ENCODE measurements at places on chromosomes 2 and 18.

- no peak for DNase-seq
These were observed 27.5 kb upstream of the CD28 start for GRCh38 chr2:203678971-203679370.

- DNase-seq: no peak
These were observed 29.4 kb downstream of the PSTPIP2 start for GRCh38 chr18:46042571-46043123.

DNA sequence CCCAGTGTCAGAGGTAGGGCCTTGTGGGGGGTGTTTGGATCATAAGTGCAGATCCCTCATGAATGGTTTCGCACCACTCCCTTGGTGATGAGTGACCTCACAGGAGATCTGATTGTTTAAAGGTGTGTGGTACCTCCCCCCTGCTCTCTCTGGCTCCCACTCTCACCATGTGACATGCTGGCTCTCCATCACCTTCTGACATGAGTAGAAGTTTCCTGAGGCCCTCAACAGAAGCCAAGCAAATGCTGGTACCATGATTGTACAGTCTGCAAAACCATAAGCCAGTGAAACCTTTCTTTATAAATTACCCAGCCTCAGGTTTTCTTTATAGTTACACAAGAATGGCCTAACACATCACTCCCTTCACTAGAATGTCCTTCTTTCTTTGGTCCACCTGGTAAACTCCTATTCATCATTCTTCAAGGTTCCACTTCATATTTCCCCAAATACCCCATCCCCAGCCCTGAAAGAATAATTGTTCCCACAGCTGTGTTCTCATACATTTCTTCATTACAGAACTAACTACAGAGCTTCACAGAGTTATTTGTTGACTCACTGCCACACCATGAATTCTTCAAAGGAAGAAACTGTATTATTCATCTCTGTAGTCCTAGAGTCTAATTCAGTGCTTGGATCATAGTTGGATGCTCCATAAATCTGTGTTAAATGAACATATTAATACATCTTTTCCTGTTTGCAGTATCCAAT, 81.2 kb upstream of the STK17B start:
- no peak for DNase-seq

- no peak for DNase-seq
These were observed 5.8 kb upstream of the ADNP2 start for GRCh38 chr18:80103231-80103630.

- DNase-seq: no peak
These were observed 106.8 kb downstream of the BCL11A start for GRCh38 chr2:60446413-60447267.

GRCh38 chr2:46876741-46877384, 38.7 kb downstream of the MCFD2 start:
- DNase-seq: no peak

GRCh38 chr2:95346738-95347671, 49.9 kb downstream of the KCNIP3 start:
- no peak for DNase-seq

- DNase-seq: no peak
These were observed 57.1 kb downstream of the TRABD2A start for GRCh38 chr2:84823788-84824187.

- no peak for DNase-seq
These were observed 225.0 kb downstream of the TTC32 start for GRCh38 chr2:19676770-19677169.

GRCh38 chr2:172442072-172442895, 14.9 kb downstream of the ITGA6 start:
- DNase-seq: peak; percentile 37

DNA sequence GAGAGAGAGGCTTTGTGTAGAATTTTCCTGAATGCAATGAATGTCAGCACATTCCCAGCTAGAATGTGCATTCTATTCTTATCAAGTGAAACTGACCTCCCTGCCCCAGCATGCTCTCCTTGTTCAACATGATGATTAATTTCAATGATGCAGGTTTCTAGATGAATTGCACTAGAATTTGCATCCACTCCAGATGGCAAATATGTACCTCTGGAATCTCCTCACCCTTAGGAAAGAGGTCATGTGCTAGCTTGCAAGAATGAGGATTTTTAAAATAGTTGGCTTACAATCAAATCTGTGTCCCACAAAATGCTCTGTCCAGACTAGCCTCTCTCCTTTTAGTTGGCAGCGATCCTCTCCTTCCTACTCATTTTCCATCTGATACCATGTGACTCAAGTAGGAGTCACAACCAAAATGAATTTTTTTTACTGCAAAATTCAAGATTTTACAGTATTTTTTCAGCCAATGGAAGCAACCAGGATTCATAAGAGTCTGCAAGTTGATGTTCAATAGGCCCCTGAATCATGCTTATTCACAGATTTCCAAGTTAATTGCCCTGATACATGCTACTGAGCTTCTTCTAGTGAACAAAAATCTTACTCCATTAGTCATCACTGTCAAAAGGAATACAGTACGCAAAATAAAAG, 21.0 kb upstream of the STAT4 start:
- no peak for DNase-seq

GRCh38 chr2:8276026-8276425, 405.8 kb upstream of the ID2 start:
- DNase-seq: no peak

GRCh38 chr18:74281011-74281979, 10.5 kb downstream of the CYB5A start:
- DNase-seq: no peak

- peak; percentile 21 for DNase-seq
These were observed 1.4 kb upstream of the BCL2 start for GRCh38 chr18:63320975-63321265.

DNA sequence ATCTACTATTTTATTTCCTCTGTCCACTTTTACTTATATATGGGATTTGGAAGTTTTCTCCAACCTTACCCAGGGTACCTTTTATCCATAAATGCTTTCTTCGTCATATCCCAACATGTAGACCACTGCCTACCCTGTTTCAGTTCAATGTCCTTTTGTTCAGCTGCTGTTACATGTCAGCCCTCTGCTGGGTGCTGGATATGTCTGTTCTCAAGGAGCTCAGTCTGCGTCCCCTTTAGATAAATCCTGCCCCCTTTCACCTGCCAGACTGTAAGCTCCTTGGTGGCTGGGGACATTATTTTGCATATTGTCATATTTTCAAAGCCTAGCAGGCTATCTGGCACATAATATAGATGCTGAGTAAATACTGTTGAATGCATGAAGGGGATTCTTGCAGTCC, 53.2 kb downstream of the NEMP2 start:
- no peak for DNase-seq

DNA sequence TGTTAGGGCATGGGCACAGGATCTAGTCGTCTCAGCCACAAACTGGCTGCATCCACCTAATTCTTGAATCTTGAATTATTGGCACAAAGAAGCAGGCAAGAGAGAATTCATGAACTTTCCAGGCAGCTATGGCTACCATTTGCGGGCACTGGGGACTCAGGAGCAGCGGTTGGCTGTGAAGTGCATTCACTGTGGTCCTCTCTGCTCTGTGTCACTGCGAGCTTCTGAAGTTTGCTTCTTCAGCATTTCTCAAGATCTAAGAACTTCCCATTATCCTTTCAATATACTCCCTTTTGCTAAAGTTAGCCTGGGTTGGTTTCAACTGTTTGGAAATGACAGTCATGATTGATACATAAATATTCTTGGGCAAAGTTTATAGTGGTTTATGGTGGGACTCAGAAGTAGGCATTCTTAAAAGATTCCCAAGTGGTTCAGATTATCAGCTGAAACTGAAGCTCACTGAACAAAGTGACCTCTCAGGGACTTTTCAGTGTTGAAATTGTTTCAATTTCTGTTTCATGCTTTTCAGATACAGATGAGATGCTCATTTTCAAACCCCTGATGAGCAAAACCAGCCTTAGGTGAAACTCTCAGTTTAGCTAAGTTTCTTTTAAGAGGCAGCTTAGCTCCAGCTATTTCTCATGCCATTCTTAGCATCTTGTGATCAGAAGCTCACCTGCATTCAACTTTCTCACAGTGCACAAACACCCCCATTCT, 1258.3 kb upstream of the GYPC start:
- DNase-seq: no peak

GRCh38 chr18:73119574-73119973, 251.8 kb upstream of the NETO1 start:
- no peak for DNase-seq

GRCh38 chr2:125254010-125254409, 1228.9 kb downstream of the CNTNAP5 start:
- no peak for DNase-seq

GRCh38 chr2:179682756-179683155, 178.7 kb downstream of the ZNF385B start:
- no peak for DNase-seq

- no peak for DNase-seq
These were observed 160.4 kb downstream of the KLHL29 start for GRCh38 chr2:23545396-23545795.

DNA sequence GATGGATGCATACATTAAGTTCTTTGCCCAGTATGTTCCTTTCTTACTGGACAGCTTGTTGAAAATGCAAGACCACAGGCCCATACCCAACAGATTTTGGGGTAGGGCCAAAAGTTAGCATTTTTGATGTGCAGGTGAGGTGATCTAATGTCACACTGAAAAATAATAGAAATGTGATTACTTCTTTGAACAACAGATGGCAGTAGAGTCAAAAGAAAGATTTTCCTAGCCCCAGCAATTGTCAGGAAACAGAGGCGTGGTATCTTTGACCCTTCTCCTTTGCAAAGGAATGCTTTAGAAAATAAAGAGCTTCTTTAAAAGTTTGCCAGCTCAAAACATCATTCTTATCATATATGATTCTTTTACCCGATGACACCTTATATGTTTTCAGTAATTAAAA, 343.6 kb upstream of the SYT4 start:
- DNase-seq: no peak

- DNase-seq: no peak
These were observed 6.6 kb downstream of the DLX2 start for GRCh38 chr2:172095905-172096625.

- DNase-seq: no peak
These were observed 203.5 kb downstream of the SEPTIN10 start for GRCh38 chr2:109410039-109410815.

GRCh38 chr18:62950246-62950645, 234.9 kb downstream of the PHLPP1 start:
- no peak for DNase-seq

DNA sequence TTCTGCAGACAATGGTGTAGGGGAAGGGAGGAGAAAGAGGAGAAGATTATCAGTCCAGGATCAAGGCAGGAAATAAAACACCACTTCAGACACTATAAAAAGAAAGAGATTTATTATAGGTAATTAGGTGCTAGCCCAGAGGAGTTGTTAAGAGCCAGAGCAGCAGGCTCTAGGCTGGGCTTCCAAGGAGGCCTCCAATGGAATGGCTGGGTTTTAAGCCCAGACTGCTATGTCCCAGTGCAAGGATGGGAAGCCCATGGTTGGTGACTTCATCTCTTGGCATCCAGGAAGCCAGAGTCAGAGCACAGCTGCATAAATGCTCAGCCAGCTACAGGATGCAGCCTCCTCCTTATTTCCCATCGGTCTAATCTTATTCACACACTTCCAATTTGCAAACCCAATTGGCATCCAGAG, 95.6 kb downstream of the LAMA3 start:
- DNase-seq: no peak

DNA sequence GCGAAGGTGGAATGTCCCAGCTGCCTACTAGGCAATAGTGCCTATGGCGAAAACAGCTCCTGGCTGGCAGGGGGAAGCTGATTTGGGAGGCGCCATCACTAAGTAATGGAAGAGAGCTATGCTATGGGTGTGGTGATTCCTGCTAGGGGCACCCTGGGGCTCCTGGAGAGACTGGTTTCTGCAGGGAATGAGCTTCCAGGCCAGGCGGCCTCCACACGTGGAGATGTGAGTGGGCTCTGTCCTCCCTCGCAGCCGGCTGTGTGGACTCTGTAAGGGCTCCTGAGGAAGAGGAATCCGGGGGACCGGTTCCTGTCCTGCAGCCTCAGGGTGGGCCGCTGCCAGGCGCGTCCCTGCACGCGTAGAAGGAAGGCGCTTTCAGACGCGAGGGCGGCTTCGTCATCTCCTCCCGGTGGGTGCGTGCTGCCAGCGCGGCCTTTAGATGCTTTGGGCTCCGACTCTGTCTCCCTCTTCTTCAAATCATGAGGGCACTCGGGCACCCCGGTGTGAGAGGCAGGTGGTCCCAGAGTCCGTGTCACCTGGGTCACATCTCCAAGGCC, 55.5 kb upstream of the ANKRD62 start:
- no peak for DNase-seq

- no peak for DNase-seq
These were observed 768 bp upstream of the CYBRD1 start for GRCh38 chr2:171521361-171522051.

All from activated naive CD4-positive, alpha-beta T cell (primary cell).